IMR-90 (cell line): ENCODE measurements at places on chromosomes 7 and 10. TPM values are rescaled to one million over a fixed set of nuclear protein-coding genes. Genes with fewer than 3 reads are reported as not detected.

The MINDY3 gene
- total RNA-seq, result 14.5 and 26.4 TPM in 2 replicates

The NPY gene
- not detected in 2 replicates for total RNA-seq

The VWDE gene
- 0.18 and 0.28 TPM in 2 replicates for total RNA-seq

The KCNH2 gene
- 0.56 and 0.90 TPM in 2 replicates for total RNA-seq

The SFTPD gene
- total RNA-seq, result not detected in 2 replicates

The ANLN gene
- 209 and 276 TPM in 2 replicates for total RNA-seq

The TM9SF3 gene
- total RNA-seq, result 61.8 and 190 TPM in 2 replicates

The SORCS1 gene
- under 0.01 TPM in 1 of 2 replicates, not detected in the other for total RNA-seq

The ASZ1 gene
- total RNA-seq, result not detected in 2 replicates
